ENCODE measurements at places on chromosomes 4 and X.

DNA sequence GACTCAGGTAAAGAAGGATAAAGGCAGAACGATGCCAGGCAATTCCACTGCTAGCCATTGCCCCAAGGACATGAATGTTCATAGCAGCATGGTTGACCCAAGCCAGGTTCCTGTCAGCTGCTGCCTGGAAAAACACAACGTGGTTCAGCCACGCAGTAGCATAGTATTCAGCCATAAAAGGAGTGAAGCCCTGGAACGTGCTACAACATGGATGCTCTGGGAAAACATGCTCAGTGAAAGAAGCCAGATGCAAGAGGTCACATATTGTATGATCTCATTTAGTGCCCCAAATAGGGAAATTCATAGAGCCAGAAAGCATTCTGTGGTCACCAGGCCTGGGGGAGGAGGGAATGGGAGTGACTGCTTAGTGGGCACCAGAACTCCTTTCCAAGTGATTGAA lies 129.8 kb downstream of the GPR143 start:
- DNase-seq = no peak

DNA sequence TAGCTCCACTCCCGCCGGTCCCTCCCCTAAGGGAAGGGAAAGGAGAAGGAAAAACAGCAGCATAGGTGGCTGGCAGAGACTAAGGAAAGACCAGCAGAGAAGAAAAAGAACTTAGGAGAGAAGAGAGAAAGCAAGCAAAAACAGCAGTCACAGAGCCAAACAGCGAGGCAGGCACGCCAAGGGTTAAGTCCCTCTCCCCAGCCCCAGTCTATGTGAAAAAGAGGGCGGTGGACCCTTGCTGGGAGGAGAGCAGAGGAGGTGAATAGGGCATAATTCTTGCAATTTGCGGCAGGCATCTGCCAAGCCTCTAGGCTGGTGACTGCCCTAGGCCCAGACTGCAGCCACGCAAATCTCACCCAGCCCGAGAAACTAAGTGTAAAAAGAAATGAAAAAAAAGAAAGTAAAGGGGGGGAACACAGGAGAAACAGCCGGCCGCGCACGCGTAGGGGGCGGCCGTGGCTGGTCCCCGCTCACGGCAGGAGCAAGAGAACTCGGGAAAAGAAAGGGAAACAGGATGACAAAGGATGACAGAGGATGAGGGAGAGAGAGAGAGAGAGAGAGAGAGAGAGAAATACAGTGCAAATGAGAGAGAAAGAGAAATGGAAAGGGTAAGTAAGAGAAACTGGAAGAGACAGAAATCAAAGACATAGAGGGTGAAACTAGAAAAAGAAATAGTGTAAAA lies 48.6 kb downstream of the MAGEA9 start:
- DNase-seq = no peak

GRCh38 chrX:155035688-155036087 lies 9.0 kb downstream of the FUNDC2 start:
- DNase-seq = no peak

GRCh38 chr4:163191999-163192398 lies 25.3 kb upstream of the NAF1 start:
- DNase-seq = no peak

DNA sequence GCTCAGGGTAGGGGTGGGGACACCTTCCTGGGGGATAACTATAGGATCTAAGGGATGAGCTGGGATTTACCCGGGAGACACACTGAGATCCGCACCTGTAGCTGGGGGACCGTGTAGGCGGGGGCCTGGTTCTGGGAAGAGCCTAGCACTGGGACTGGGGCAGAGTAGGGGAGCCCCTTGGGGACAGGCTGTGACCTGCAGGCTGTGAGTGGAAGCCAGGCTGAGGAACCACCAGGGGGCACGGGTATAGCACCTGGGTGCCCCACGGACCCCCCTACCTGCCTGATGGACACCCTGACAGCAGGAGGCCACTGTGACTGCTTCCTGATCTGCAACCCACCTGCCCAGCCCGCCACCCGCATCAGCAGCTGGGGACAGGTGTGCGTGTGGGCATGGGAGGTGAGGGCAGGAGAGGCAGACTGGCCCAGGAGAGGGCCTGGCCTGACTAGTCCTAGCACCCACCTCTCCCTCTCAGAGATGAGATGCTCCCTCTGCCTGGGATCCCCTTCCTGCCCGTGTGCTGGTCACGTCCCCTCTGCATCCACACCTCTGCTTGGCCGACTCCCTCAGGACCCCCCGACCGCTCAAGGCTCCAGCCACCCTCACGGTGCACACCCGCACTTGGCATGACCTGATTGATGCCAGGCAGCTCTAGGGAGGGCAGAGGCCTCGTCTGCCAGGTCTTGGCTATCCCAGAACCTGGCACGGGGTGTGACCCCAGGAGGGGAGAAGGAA lies 94.2 kb upstream of the NKX1-1 start:
- DNase-seq = peak; percentile 4

- peak; percentile 41 for DNase-seq
Measured at GRCh38 chrX:71181558-71181909, 36.9 kb downstream of the NLGN3 start.

- no peak for DNase-seq
Measured at GRCh38 chrX:134631426-134632346, 26.6 kb downstream of the PLAC1 start.

DNA sequence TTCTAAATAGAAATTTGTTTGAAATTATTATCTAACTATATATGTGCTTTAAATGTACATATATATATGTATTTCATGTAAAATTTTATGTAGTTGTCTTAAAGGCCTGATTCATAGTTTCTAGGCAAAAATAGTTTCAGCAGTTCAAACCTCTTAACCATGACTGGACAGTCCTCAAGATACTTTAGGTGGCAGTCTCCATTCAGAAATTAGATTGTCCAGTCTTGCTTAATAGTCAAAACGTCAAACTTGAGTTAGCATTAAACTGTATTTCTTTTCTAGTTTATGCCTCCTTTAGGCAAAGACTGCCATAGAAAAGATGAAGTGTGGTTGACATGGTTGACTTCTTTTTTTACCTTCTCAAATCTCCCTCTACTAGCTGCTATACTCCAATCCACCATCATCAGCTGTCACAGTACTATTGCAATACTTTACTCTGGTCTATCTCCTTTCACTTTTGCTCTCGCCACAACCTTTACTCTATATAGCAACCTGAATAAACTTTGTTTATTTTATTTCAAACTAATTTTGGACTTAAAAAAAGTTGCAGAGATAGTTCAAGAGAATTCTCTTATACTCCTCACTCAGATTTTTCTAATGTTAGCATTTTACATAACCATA lies 395.6 kb upstream of the DIPK2B start:
- no peak for DNase-seq

- no peak for DNase-seq
Measured at GRCh38 chr4:124282301-124282898, 430.1 kb downstream of the ANKRD50 start.

- DNase-seq = peak; percentile 19
Measured at GRCh38 chr4:128711361-128711760, 98.1 kb upstream of the JADE1 start.

DNA sequence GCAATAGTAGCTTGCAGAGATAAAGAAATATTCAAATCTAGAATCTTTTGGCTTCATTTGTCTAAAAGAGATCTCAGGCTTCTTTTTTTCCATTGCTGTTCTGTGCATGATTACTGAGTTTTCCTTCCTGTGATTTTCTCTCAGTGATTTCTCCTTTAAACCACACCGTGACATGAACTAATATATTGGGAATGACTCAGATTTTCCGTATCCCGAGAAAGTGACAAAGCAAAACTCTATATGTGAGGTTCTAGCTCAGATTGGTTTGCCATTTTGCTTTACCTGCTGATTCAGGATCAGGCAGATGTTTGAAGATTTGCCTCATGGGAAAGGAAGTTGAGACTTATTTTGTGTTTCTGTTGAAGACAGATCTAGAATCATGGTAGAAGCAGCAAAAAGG lies 59.4 kb downstream of the MTHFD2L start:
- DNase-seq = no peak

GRCh38 chr4:55069248-55069647 lies 56.1 kb downstream of the KDR start:
- DNase-seq = no peak

DNA sequence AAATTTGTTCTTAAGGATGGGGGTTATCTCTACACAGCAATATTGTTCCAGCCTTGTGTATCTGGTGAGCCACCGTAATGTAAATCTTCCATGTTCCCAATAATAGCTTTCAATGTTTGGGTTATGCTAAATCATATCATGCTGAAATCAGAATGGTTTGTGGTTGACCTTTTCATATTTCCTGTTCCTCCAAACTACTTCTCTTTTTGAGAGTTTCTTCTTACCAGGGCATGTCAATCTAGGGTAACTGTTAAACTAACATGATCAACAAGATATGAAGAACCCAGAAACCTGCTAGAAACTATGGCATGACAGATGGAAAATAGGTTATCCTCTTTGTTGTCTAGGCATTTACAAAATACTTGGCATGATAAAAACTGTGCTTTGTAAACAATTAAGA lies 22.0 kb downstream of the TNMD start:
- DNase-seq = no peak

GRCh38 chrX:72296991-72297390 lies 8.7 kb downstream of the CITED1 start:
- DNase-seq = no peak

DNA sequence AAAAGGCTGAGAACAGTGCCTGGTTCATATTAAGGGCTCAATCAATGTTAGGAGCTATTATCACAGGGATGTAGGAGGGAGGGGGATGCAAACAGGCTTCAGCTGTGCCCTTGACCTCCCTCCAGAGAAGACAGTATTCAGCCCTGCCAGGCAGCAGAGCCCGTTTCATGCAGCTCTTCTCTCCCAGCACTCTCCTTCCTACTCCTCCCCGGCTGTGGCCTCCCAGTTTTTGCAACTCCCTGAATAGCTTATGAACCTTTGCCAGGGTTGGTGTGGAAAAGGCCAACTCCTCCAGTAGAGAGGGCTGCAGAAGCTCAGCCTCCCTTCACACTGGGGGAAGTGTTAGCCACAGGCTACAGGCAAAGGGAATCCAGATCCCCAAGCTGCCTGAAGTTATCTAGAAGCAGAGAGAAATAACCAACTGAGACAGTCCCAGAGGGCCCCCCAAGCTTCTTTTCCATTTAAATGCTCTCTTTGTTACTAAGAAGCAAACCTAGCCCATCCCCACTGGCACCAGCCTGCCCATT lies 31.7 kb upstream of the APLN start:
- DNase-seq = no peak

DNA sequence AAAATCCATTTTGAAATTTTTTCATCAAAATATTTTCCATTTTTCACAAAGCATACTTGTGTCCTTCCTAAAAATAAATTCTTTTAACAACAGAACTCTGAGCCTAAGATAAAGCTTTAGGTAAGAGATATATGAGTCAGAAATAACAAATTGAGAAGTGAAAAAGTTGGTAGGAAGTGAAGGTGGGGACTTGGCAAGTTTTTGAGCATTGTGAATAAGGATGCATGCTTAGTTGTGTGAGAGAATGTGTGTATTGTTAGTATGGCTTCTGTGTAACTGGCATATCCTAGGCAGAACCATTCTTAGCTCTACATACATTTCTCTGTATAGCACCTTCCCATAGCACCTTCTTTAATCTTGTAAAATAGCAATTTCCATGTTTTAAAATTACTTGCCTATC lies 6.8 kb downstream of the ASB5 start:
- no peak for DNase-seq

- no peak for DNase-seq
Measured at GRCh38 chr4:66430856-66431255, 760.6 kb upstream of the EPHA5 start.

GRCh38 chrX:150358651-150359050 lies 4.5 kb upstream of the MAMLD1 start:
- no peak for DNase-seq

- no peak for DNase-seq
Measured at GRCh38 chrX:107530141-107530540, 80.7 kb downstream of the FRMPD3 start.

DNA sequence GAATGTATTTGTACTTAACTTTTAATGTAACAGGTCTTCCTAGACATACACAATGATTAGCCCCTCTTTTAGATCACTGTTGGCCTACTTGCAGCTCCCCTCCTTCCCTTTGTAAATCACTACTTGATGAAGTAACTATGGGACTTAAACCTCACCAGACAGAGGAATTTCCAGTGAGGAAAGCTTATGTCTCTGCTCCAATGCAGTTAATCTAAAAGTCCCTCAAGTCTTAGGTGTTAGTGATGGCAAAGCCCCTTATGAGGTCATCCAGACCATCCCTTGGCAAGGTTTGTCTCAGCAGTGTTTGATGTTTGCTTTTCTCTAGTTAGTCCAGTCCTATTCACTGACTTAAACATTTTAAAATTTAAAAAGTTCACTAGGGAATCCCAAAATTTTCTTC lies 877.3 kb upstream of the INTU start:
- no peak for DNase-seq

DNA sequence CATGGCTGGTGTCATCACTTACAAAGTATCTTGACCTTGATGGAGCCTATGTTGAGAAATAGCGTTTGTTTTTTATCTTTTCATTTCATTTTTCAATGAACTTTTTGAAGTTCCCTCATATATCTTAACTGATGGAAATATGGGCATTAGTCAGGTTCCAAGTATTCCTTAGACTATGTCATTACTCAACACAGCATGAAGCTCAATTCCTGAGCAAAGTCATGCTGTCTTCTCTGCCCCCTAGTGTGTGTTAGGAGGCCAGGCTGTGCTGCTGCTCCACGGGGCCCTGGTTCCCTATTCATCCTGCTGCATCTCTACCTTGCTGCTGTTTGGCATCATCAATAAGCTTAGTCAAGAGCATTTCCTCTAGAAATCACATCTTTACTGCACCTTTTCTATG lies 40.9 kb downstream of the GPR143 start:
- DNase-seq = no peak

- DNase-seq = no peak
Measured at GRCh38 chr4:8303485-8304281, 34.1 kb downstream of the HTRA3 start.

DNA sequence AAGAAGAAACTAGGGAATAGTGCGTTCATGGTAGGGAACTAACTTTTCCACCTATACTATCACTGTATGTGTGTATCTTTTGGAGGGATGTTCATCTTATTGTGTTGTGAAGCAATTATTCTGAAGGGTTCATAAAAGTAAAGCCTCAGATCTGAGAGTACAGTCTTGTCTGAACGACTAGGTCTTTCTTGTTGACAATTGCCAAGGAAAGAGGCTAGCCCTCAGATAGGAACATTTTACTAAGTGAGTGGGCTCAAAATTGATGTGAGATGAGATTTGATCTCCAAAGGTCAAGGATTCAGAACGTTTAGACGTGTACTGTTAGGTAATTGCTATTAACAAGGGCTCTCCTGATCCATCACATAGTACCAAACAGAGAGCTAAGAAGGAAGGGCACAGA lies 15.2 kb upstream of the CNOT6L start:
- DNase-seq = no peak

DNA sequence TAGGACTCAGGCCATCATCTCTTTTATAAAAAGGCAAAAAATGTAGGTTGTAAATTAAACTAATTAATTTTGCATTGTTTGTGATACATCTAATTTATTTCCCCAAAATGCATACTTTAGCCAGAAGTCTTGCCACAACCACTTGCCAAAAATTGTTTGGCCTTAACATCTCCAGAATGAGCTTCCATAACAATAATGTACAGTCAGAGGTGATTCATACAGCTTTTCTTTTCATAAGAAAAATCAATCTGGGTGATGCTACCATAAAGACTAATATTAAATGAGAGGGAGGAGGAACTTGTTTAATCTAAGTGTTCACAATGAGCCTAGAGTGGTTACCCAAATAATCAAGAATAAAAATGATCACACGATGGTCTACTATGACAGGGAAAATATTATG lies 59.3 kb downstream of the AMMECR1 start:
- DNase-seq = no peak

GRCh38 chrX:15525664-15526416 lies 25.2 kb downstream of the BMX start:
- DNase-seq = no peak
